ENCODE measurements at places on chromosomes 13 and 19. TPM values are rescaled to one million over a fixed set of nuclear protein-coding genes. Genes with fewer than 3 reads are reported as not detected.

- DNase-seq = no peak
Measured at GRCh38 chr19:38277969-38278680, 13.8 kb downstream of the SPINT2 start.

- DNase-seq = no peak
Measured at GRCh38 chr19:6312018-6312417, 21.4 kb downstream of the ACER1 start.

DNA sequence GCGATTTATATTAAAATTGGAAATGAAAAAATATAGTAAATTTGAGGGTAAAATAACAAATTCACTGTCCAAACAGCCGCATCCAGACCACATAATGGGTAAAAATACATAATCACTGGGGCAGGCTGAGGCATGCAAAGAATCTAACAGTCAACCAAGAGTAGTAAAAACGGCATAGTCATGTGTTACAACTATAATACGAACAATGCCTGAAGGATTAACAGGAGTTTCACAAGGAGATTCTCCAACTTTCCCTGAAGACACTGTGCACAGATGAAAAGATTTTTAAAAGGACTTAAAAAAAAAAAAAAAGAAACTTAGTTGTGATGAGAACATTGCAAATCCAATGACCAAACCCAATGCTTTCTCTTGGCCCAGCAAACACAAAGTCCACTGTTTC lies 20.4 kb upstream of the ATXN8OS start:
- DNase-seq = no peak

Gene C1QTNF9B
- polyA plus RNA-seq = 0.10 TPM

GRCh38 chr13:48233889-48234488 lies 983 bp downstream of the ITM2B start:
- DNase-seq = no peak

Gene CTXN1
- polyA plus RNA-seq = 21.8 TPM

- peak; percentile 61 for DNase-seq
Measured at GRCh38 chr13:19959141-19959830, 759 bp downstream of the ZMYM2 start.

DNA sequence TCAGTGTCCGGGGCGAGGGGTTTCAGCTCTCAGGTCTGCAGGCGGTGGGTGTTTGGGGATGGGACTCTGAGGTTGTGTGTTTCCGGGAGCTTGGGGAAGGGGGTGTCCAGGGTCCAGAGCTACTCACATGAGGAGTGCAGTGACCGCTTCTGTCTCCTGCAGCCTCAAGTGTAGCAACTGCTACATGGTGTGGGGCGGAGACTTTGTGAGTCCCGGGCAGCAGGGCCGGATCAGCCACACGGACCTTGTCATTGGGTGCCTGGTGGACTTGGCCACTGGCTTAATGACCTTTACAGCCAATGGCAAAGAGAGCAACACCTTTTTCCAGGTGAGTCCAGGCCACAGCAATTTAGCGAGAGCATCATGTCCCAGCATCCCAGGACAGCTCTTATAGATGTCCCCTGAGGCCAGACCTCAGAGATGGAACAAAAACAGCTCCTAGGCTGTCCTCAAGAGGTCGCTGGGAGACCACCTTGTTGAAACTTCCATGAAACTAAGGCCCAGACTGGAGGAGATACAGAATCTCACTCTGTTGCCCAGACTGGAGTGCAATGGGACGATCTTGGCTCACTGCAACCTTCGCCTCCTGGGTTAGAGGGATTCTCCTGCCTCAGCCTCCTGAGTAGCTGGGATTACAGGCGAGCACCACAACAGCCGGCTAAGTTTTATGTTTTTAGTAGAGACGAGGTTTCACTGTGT lies 44.9 kb downstream of the RYR1 start:
- DNase-seq = no peak

GRCh38 chr13:62595976-62596375 lies 1180.3 kb upstream of the PCDH20 start:
- no peak for DNase-seq

DNA sequence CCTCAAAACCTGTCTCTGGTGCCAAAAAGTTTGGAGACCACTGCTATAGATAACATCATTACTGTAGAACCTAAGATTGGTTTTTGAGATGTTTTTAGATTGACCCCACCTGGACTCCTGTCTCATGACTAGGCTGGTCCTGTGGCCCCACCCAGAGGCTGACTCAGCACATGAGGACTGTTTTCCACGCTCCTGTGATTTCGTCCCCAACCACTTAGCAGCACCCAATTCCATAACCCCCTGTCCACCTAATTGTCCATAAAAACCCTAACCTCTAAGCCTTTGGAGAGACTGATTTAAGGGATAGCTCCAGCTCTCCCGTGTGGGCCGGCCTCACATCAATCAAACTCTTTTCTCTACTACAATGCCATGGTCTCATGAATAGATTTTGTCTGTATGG lies 25.6 kb upstream of the GAS6 start:
- DNase-seq = no peak

GRCh38 chr13:46679369-46680120 lies 117.4 kb downstream of the ESD start:
- no peak for DNase-seq

- DNase-seq = no peak
Measured at GRCh38 chr13:50941146-50941545, 31.6 kb downstream of the RNASEH2B start.

GRCh38 chr13:30766231-30766630 lies 30.9 kb downstream of the ALOX5AP start:
- DNase-seq = no peak

DNA sequence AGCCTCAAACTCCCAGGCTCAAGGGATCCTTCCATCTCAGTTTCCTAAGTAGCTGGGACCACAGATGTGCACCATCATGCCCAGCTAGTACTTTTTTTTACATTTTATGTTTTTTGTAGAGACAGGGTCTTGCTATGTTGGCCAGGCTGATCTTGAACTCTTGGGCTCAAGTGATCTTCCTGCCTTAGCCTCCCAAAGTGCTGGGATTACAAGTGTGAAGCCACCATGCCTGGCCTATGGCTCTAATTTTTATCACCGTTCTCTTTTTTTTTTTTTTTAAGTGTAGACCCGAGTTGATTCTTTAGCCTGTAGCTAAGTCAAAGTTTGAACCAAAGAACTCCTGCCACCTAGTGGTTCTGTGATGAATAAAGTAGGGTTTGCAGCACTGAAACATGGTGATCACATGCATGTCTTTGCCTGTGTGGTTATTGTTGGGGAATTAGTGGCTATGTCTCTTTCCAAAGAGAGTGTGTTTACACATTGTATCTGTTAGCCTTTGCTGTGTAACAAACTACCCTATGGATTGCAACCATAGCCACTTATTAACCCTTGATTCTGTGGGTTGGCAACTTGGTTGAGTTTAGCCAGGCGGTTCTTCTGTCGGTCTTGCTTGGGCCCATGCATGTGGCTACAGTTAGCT lies 11.6 kb downstream of the NFILZ start:
- DNase-seq = peak; percentile 16

- no peak for DNase-seq
Measured at GRCh38 chr19:28482221-28482620, 730.7 kb downstream of the UQCRFS1 start.

DNA sequence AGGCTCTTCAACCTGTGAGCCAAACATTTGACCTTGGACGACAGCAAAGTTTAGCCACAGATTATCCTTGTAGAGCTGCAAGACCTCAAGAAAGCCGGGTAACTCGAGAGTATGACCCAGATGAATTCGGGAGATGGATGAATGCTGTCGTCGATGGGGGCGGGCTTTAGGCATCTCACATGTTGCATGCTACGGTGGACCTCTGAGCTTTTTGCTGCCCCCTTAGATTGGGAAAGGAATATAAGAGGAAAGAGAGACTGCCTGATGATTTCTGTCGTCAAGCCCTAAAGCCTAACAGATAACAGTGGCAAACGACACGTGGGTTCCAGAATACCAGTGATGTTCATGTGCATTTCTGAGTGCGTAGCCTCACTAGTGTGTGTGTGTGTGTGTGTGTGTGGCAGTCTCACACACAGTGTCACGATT lies 730 bp upstream of the ABCC4 start:
- DNase-seq = peak; percentile 25

Gene LIN37
- 11.1 TPM for polyA plus RNA-seq

DNA sequence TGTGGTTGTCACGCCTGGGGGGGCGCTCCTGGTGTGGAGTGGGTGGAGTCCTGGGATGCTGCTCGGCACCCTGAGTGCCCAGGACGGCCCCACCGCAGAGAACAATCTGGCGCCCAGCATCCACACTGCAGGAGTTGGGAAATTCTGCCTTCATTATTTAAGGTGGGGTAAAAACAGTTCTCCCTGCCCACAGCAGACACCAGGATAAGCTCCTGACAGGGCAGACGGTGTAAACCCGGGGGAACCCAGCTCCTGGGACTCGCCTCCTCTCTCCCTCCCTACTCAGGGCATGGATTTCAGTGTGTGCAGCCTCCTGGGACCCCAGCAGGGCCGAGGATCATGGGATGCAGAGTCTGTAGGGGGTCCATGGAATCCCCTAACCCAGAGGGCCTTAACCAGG lies 7.7 kb upstream of the WDR18 start:
- DNase-seq = no peak

Gene ADM5
- polyA plus RNA-seq = 1.6 TPM

DNA sequence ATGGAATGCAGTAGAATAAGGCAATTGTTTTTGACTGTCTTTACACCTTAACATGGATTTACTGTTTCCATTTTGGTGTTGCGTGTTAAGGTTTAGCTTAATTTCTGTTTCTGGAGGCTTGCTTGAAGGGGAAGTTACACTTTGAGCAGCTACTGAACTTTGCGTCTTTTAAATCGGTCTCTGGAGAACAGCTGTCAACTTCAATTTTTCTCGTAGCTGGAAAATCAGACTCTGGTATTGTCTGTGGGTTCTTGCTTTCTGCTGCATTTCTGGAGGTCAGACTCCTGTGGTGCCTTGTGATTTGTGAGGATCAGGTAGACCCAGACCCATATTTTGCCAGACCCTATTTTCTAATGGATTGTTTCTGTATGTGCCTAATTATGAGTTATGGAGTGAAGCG lies 146.7 kb downstream of the ATP8A2 start:
- DNase-seq = no peak

Gene ZNF497
- polyA plus RNA-seq = 5.7 TPM

GRCh38 chr19:53091413-53092254 lies 11.6 kb downstream of the ZNF160 start:
- no peak for DNase-seq

Gene C1QTNF9
- 0.21 TPM for polyA plus RNA-seq

GRCh38 chr19:49971991-49972411 lies 11.0 kb upstream of the SIGLEC11 start:
- DNase-seq = no peak

DNA sequence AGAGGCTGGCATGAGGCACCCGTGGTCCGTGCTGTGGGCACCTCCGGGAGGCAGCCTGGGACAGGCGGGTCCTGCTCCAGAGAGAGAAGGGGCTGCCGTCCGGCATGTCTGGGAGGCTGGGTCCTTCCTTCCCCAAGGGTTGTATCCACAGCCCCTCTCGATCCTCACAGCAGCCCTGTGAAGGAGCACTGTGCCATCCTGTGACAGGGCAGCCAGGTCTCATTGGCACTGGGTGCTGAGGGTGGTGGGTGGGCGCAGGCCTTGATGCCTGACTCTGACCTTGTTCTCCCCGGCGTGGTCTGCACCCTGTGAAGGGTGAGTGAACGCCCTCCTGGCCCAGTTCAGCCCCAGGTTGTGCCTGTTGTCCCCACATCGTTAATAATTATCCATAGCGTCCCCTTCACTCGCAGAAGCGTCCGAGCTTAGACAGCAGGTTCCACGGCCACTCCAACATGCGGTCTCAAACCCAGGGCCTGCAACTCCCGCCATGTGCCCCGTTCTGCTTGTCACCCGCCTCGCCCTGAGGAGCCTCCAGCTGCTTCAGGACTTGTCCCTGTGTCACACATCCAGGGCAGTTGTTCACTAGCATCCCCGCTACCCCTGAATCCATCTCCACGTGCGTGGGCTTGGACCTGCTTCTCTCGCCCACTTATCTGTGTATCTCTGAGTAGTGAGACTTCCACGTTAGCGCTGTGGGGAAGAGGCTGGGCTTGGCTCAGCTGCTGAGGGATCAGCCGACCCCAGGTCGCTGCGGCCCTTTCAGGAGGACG lies 10.6 kb downstream of the ATP11A start:
- no peak for DNase-seq

Gene KIR2DL3
- polyA plus RNA-seq = not detected

- DNase-seq = no peak
Measured at GRCh38 chr13:43268632-43269031, 245.2 kb downstream of the DNAJC15 start.

All from right renal pelvis (tissue), 4 donors.